ENCODE measurements at places on chromosomes 3 and 15.

DNA sequence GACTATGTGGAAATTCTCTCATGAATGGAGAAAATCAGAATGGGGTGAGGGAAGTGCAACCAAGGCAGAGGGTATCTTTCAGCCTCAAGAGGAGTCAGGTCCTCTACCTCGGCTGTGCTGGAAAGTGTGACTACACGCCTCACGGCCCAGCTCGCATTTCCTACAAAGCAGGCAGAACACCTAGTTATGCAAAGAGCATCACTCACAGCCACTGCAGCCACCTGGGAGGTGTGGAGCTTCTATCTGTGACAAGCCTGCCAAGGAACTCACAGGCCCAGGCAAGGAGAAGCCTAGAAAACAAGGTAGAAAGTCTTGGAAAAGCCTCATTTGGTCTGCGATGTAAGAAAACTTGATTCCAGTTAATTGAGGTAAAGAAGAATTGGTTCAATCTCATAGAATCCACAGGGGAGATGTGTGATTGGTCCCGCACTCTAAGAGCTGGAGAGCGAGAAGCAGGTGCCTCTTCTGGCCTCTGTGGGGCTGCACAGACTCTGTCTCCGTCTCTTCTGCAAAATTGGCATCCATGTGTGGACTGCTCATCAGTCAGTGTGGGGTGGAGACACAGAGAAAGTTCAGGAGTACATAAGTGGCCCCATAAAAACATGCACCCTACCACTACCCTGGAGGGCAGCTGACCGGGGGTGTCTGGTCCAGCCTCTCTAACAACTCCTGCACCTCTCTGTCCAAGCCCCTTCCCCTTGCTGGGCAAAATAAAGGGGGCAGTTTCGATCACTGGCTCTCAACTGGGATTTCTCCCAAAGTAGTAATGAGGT lies 76.8 kb downstream of the TAMM41 start:
- no peak for DNase-seq

DNA sequence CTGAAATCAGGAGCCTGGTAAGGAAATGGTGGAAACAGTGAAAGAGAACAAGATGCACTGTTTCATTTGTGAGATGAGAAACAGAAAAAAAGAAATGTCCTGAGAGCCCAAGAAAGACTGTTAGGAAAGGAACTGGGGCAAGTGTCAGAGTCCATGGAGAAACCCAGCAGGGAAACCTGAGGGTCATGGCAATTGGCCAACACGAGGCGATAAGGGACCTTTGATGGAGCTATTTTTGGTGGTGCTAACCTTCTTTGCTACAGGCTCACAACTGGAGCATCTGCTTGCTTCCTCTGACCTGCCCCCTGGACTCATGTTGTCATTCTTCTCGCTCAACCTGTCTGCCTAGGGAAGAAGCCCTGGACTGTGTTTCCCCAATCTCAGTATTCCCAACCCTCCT lies 4.2 kb upstream of the TMEM41A start:
- no peak for DNase-seq

GRCh38 chr3:42746455-42747450 lies 26.3 kb downstream of the CCDC13 start:
- DNase-seq, result no peak

GRCh38 chr3:61975199-61975598 lies 398.2 kb downstream of the FEZF2 start:
- DNase-seq, result no peak

DNA sequence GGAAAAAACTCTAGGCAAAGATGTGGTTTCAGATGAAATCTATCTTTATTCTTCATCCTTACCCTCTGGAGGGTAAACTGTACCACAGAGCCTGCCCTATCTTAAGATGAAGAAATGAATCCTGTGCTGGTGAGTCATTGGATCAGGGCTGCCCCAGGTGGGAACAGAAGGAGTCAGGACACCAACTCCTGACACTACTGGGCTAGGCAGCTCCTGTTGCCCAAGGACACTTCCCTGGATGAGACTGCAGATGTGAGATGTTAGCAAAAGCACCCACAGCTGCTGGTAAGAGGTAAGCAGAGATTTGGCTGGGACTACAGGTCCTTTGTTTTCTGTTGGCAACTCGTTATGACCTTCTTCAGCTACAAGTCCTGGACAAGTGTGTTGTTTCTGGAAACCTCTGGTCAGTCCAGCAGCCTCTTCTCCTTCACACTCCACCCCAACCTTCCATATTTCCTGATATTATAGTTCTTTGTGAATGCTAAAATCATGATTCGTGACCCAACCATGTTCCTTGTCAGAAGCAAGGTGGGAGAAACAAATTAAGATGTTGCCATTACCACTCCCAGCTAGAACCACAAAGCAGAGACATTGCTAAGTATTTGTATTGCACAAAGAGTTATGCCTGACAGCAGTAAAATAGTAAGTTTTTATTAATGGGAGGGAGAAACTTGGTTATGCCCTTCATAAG lies 104.2 kb upstream of the TGFBR2 start:
- DNase-seq, result peak; percentile 25

- no peak for DNase-seq
These were observed 93.4 kb downstream of the IL12A start for GRCh38 chr3:160081958-160082533.

DNA sequence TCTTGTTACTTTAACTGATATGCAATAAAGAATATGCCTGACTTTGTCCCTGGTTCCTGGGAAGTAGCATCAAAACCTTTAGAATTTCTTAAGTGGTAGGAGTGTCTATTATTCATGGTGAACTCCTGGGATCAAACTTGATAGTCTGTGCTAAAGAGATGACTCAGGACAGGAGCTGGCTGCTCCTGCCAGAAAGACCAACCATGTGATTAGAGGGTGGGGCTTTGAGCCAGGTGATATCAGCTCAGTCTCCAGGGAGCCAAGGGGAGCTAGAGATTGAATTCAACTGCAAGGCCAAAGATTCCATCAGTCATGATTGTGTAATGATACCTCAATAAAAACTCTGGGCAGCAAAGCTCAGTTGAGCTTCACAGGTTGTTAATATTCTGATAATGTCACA lies 20.6 kb upstream of the TMC3 start:
- DNase-seq, result no peak

- DNase-seq, result no peak
These were observed 335.2 kb upstream of the MCTP2 start for GRCh38 chr15:93895976-93896770.

GRCh38 chr15:25883463-25884259 lies 20.5 kb upstream of the ATP10A start:
- no peak for DNase-seq

DNA sequence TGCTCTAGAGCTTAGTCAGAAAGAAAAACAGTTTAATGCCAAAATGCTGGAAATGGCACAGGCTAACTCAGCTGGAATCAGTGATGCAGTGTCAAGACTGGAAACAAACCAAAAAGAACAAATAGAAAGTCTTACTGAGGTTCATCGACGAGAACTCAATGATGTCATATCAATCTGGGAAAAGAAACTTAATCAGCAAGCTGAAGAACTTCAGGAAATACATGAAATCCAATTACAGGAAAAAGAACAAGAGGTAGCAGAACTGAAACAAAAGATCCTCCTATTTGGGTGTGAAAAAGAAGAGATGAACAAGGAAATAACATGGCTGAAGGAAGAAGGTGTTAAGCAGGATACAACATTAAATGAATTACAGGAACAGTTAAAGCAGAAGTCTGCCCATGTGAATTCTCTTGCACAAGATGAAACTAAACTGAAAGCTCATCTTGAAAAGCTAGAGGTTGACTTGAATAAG lies 150.5 kb upstream of the LRRFIP2 start:
- DNase-seq, result peak; percentile 65

DNA sequence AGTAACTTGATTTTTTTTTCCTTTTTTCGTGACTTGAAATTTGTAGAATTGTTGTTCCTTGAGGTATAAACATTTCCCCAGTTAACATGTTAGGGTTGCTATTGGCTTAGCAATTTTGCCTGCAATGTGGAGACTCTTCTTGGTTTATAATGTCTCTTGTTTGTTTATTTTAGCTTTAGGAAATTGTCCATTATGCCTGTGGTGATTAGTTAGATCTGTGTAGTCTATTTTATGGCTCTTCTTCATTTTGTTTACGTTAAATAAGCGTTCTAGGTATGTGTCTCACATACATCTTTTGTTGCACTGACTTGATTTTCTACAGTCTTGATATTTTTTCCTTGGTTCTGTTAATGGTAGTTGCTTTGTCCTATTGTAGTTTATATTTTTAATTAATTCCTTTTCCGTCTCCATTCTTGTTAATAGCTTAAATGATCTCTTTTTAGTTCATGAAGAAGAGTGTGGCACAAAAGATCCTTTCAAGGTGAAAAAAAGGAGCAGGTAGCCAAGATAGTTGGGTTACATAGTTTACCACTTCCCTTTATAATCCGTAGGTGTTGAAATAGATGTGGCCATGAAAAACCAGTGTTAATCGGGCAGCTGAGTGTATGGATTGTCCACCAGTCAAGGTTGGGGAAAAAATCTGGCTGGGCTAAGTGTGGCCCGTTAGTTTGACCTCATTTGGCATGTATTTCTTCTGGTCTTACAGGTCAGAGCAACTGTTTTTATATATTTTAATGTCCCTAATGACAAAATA lies 12.1 kb downstream of the IQGAP1 start:
- DNase-seq, result peak; percentile 30

DNA sequence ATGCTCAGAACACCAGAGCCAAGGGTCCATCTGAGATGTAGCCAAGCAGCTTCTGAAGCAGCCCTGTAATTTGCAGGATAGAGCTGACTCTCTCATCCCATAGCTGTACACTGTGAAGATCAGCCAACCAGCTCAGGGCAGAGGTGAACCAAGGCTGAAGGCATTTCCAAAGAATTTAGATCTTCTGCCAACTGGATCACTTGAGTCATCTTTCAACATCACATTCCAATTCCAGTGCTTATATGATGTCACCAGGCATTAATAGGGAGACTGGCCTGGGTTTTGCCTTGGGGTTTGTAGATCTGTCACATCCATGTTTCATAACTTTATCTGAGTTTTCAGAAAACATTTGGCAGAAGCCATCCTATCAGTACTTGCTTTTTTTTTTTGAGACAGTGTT lies 98.2 kb downstream of the NR2F2 start:
- DNase-seq, result no peak

DNA sequence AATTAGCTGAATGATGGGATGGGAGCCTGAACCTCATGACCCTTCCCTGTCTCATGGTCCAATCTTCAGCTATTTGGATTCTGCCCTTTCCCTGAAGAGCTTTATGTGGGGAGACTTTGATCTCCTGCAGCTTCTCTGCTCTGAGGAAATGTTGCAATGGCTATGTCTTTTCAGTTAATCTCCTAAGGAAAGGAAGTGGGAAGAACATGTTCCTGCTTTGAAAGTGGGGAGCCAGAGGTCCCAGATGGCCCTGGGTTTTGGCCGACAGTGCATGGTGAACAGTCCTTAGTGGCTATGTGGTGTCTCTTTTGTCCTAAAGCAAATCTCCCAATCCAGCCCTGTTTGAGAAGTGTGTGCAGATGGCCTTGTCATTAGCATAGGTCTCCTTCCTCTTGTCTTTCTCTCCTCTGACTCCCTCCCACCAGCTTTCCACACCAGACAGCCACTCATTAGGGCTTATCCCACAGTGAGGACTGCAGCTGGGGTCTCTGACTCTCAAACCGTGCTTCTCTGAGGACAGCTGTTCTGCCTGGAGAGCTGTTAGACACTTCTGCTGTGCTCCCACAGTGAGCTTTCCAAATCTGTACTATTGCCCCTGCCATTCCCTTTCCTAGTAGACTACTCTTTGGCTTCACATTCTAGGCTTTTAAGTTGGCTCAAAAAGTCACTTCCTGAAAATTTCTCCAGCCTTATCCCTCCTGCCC lies 365.8 kb upstream of the UMPS start:
- no peak for DNase-seq

DNA sequence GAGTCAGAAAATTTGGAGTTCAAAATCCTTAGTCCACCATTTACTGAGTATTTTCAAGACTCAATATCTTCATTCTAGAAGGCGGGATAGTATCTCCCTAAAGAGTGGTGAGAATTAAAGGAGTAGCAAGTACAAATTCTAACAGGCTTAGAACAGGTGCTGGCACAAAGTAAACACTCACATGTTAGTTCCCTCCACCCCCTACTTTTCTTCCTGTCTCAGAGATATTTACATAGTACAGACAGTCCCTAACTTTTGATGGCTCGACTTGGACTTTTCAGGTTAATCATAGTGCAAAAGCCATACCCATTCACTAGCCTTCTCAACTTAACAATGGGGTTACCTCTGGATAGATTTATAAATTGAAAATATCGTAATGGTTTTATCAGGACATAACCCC lies 476.2 kb upstream of the RASGRP1 start:
- DNase-seq, result no peak

- DNase-seq, result no peak
These were observed 339.2 kb upstream of the ONECUT1 start for GRCh38 chr15:53129121-53129904.

GRCh38 chr3:45541326-45542321 lies 52.9 kb upstream of the LIMD1 start:
- DNase-seq, result no peak

DNA sequence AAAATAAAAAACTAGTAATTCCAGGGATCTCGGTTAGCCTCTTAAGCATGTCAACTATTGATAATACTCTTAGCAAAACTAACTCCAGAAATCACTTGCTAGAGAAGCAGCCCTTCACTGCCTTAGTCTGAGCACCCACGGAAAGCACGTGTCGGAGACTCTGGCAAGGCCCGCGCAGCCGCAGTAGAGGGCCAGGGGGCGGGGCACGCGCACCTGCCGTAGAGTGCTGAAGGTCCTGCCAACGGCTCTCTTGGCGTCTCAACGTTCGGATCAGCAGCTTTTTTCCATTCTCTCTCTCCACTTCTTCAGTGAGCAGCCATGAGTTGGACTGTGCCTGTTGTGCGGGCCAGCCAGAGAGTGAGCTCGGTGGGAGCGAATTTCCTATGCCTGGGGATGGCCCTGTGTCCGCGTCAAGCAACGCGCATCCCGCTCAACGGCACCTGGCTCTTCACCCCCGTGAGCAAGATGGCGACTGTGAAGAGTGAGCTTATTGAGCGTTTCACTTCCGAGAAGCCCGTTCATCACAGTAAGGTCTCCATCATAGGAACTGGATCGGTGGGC lies at the start of gene LDHAL6B:
Gene LDHAL6B (plus strand): TSS at position 221 of the 561 bp plus-strand sequence. CDS start 98 bp downstream, at position 319.
- no peak for DNase-seq

- no peak for DNase-seq
These were observed 4.8 kb upstream of the ZBTB20 start for GRCh38 chr3:115151921-115152320.

- DNase-seq, result no peak
These were observed 60.3 kb downstream of the STRIT1 start for GRCh38 chr3:155233213-155233612.

DNA sequence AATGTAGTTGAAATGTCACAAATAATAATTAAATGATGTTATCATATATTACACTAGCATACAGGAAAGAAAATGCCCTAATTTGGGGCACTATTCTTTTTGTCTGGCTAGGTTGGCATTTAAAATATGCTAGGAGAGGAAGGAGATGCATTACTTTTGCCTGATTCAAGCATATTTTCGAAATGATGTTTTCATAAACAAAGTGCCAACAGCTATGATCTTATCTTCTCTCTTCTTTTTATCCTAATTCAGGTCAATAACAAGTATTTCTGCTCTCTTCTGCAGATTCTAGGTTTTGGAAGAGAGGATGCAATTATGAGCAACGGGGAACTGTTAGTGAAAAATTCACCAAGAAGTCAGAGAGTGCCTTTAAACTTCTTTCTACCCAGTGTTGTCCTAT lies 55.8 kb upstream of the NR2F2 start:
- DNase-seq, result no peak
